Parietal lobe (tissue), 2 donors: ENCODE measurements at places on chromosomes 5 and 9. TPM values are rescaled to one million over a fixed set of nuclear protein-coding genes. Genes with fewer than 3 reads are reported as not detected.

THBS4 gene
- 3.4 TPM for total RNA-seq

SPATA31A3 gene
- total RNA-seq: not detected

DPH7 gene
- 49.1 TPM for total RNA-seq

CCNJL gene
- 4.4 TPM for total RNA-seq

IDNK gene
- total RNA-seq: 5.3 TPM

PDE8B gene
- 5.6 TPM for total RNA-seq

PCDHB12 gene
- total RNA-seq: 36.9 TPM
